ENCODE measurements at places on chromosomes 5 and 9.

- DNase-seq: no peak
Observed at GRCh38 chr9:106700676-106701075, 162.3 kb upstream of the ZNF462 start.

DNA sequence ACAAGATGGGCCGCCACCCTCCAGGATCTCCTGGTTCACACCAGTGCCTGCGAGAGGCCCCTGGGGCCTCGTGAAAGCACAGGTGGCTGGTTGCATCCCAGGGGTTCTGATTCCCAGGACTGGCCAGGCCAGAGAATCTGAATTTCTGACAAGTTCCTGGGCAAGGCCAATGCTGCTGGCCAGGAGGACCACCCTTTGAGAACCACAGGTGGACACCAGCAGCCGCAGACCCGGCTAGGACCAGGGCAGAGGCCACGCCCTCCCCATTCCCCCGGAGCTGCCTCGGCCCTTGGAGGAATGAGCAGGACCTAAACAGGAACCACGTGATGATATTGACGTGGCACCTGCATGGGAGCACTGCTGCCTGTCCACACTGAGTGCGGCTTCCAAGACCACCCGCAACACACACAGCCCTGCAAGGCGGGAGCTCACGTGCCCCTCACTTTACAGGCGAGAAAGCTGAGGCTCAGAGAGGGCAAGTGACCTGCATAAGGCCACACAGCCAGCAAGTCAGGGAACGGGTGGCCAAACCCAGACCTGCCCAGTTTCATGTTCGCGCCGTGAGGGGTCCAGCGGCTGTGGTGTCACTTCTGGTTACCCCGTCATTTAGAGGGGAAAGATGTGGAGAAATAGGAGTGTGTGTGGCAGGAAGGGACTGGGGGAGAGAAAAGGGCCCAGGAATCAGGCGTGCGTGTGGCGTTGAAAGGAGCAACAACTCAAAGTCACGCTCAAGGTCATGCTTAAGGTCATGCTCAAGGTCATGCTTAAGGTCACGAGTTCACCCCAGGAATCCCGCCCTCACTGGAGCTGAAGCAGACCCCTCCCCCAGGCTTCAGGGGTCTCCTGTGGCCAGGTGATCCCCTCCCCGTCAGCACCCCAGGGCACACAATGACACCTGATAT lies 105.9 kb upstream of the IER5L start:
- no peak for DNase-seq

- DNase-seq: no peak
Observed at GRCh38 chr9:4959031-4959430, 26.0 kb upstream of the JAK2 start.

GRCh38 chr9:4750023-4750673 lies 9.1 kb upstream of the AK3 start:
- DNase-seq: no peak

DNA sequence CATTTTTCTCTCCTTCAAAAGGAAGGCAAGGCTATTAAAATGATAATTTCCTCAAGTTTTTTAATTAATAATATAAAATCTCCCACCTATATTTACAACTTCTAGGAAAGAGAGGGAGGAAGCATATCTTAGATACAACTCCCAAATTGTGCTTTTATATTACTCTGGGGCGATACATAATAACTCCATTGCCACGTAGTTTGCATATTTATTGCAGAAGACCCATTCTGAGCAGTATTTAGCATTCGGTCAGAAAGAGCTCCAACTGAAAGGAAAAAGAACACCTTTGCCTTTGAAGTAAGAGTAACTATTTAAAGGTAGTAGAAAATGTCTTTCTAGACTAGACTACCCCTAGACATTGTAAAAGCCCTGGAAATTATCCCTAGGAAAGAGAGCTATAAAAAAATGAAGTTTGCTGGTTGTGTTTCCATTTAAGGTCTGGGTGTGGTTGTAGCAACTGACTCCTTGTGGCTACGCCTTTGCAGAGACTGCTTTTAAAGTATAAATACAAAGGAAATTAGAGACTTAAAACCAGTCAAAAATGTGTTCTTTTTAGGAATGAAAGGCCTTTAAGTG lies 566.1 kb downstream of the ZNF608 start:
- no peak for DNase-seq

GRCh38 chr5:112492291-112492690 lies 73.2 kb upstream of the EPB41L4A start:
- peak; percentile 39 for DNase-seq

- DNase-seq: no peak
Observed at GRCh38 chr5:64298586-64298985, 132.9 kb downstream of the RNF180 start.

- DNase-seq: no peak
Observed at GRCh38 chr5:135218790-135219568, 180.1 kb downstream of the MACROH2A1 start.

GRCh38 chr5:175347027-175347426 lies 97.0 kb downstream of the DRD1 start:
- no peak for DNase-seq

GRCh38 chr9:88645172-88645878 lies 110.3 kb downstream of the NXNL2 start:
- no peak for DNase-seq

- DNase-seq: no peak
Observed at GRCh38 chr5:150137168-150137957, 18.3 kb downstream of the PDGFRB start.

- DNase-seq: no peak
Observed at GRCh38 chr9:221989-222776, 7.5 kb downstream of the DOCK8 start.

DNA sequence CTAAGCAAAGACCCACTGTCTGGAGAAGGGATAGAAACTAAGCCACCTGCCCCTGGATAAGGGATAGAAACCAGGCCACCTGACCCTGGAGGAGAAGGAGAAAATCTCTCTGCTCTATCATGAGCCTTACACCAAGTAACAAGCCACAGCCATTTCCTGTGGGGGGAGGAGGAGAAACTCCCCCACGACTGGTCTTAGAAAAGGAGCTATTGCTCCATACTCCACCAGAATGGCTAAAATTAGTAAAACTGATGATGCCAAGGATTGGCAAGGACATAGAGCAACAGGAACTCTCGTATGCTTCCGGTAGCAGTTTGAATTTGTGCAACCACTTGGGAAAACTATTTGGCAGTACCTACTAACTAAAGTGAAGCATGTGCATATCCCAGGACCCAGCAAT lies 70.8 kb downstream of the ACTL7B start:
- no peak for DNase-seq

DNA sequence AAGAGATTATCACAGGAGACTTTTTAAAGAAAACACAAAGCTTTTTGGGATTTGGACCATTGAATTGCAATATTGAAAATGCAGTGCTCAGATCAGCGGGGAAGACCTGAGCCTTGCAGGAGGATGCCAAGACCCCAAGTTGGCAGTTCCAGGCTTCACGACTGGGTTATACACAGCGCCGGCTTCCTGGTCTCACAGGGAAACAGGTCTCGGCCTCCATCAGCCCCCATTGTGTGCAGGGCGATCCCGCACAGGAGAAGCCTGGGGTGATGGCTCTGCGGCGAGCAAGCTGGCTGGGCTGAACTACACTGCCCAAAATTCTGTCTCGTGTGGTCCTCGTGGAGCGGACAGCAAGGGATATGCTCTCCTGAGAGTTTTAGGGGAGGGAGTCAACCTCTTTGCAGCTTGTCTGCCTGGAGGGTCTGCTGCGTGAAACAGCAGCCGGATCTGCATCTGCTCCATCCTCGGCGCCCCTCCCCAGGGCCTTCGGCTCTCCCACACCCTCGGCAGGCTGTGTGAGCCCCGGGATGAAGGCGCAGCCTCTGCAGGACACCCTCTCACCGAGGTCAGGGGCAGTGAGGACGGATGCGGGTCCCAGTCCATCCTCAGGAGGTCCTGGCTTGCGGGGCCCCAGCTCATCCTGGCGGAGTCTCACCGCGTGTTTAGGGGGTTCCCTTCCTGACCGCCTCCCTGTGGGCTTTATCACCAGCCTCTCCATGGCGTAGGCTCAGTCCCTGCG lies 60.6 kb downstream of the NSUN2 start:
- no peak for DNase-seq

- no peak for DNase-seq
Observed at GRCh38 chr5:156312897-156313694, 13.9 kb upstream of the SGCD start.

DNA sequence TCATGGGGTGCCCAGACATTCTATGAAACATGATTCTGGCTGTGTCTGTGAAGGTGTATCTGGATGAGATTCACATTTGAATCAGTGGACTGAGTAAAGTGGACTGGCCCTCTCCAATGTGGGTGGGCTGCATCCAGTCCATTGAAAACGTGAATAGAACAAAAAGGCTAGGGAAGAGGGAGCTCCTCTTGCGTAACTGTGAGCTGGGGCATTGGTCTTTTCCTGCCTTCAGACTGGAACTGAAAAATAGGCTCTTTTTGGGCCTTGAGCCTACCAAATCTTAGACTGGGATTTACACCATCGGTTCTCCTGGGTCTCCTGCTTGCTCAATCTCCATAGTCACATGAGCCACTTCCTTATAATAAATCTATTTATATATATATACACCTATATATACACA lies 170.1 kb downstream of the SPOCK1 start:
- DNase-seq: no peak

DNA sequence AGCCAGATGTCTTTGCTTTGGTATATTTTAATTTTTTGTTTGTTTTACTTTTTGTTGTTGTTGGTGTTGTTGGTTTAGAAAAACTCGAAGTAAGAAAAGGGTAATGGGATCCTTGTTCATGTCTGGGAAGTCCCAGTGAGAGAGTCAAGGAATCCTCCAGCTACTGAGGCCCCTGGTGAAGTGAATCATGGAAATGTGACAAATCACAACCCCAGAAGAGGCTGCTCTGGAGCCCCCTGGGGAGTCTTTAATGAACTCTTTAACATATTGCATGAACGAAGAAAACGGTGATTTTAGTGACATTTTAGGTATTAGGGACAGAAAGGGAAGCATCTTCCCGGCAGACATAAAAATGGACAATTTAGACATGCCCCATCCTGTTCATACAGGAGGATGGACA lies 41.3 kb downstream of the TMEM174 start:
- DNase-seq: no peak

GRCh38 chr5:126681970-126682369 lies 81.2 kb downstream of the PHAX start:
- peak; percentile 48 for DNase-seq

GRCh38 chr5:57950616-57951228 lies 468.1 kb upstream of the ACTBL2 start:
- DNase-seq: no peak

DNA sequence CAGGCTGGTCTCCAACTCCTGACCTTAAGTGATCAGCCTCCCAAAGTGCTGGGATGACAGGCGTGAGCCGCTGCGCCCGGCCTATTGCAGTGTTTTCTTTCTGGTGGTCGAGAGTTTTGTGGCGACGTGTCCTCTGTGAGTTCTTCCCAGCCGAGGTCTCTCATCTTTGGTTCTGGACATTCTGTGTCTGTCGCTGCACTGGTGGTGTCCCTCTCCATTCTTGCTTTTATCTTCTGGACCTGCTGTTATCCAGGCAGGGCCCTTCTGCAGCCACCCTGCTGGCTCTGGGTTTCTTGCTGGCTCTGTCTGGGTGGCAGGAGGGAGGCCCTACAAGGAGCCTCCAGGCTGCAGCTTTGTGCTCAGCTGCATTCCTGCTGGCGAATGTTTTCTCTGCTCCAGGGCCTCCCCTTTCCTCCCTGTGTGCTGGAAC lies 49.1 kb upstream of the EXOC3 start:
- no peak for DNase-seq

GRCh38 chr9:134044944-134045343 lies 19.7 kb downstream of the BRD3OS start:
- DNase-seq: no peak

DNA sequence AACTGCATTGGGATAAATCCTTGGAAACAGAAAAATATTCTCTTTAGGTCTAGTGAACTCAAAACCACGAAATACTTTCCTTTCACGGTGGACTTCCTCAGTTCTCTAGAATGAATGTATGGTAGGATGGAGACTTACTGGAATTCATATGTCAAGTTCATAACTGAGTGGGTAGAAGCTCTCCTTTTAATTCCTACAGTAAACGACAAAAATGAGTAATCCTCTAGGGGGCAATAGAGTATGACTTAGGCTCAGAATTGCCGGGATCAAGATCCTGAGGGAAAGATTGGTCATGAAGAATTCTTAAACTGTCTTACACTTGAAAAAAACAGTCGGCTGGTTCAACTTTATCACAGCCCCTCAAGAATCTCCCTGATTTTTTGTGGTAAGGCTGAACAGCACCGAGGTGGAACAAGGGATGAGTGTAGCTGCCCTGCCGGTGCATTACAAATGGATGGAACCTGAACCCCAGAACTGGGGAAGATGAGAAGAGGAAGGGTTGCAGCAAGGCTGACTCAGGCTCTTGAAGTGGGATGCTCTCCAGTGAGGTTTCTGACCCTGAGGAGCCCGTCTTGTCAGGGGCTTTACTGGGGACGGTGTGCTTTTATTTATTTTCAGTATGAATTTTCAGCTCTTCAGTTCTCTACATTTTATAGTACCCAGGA lies 14.0 kb upstream of the LOX start:
- DNase-seq: no peak

- no peak for DNase-seq
Observed at GRCh38 chr5:56610093-56610698, 205.2 kb upstream of the MAP3K1 start.

GRCh38 chr5:6461006-6461405 lies 12.3 kb downstream of the UBE2QL1 start:
- no peak for DNase-seq

GRCh38 chr5:100832252-100833230 lies 70.5 kb downstream of the ST8SIA4 start:
- no peak for DNase-seq

GRCh38 chr5:180797256-180798192 lies 5.1 kb downstream of the MGAT1 start:
- DNase-seq: no peak

GRCh38 chr9:14383294-14383693 lies 69.4 kb upstream of the NFIB start:
- DNase-seq: no peak

GRCh38 chr9:133553973-133554713 lies 19.6 kb downstream of the ADAMTSL2 start:
- DNase-seq: no peak

DNA sequence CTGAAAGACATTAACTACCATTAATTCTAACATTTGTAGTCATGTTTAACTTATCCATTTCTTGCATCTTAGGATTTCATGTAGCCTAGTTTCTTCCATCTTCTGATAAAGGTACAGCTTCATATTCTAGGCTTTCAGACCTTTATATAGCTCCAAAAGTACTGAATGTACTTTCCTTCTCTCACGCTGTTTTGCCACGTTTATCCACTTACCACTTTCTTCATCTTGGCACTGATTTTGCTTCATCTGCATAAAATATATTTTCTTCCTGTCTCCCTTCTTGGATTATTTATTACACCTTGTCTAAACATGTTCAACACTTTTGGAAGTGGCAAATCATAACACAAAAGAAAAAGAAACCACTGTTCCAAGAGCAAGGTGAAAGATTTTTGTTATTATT lies 553.8 kb downstream of the DTWD2 start:
- no peak for DNase-seq

GRCh38 chr5:129670957-129671500 lies 76.9 kb upstream of the MINAR2 start:
- DNase-seq: no peak

Data from GOT3 (cell line).